ENCODE measurements at places on chromosomes 7 and 10.

DNA sequence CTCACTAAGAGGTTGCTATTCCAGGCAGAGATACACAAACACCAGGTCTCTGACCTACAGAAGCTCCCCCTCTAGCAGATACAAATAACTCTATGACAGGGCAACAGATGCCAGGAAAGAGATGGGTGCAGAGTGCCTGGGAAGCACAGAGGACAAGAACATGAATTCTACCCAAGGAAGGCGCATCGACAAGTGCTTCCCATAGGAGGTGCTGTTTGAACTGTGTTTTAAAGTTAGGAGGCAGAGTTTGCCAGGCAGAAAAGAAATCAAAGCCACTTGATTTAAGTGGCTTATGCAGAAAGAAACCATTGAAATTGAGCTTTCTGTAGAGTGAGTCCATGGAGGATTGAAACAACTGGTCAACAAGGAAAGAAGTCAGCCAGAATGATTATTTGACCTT lies 35.3 kb upstream of the EGR2 start:
- DNase-seq: no peak

DNA sequence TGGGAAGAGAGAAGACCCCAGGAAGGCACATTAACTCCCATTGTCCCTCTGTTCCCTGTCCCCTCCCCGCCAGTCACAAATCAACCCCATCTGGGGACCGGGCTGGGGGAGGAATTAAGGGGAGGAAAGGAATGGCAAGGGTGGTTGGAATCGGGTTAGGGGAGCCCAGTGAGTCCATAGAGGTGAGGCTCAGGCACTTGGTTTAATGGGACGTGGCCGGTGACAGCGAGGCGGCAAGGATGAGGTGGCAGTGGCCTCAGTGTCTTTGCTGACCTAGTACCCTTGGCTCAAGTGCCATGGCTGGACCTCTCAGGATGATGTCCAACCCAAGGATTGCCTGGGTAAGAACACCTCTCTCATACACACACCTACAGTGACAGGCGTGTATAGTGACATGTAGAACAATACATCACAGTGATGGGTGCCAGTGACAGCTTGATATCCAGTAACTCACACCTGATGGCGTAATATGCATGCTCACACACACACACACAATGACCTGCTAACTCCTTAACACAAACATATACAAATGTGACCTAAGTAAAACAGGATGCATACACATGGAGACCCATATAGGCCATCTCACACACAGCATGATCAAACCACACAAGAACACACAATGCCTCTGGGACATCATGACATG lies 12.3 kb downstream of the KCNIP2 start:
- DNase-seq: no peak

DNA sequence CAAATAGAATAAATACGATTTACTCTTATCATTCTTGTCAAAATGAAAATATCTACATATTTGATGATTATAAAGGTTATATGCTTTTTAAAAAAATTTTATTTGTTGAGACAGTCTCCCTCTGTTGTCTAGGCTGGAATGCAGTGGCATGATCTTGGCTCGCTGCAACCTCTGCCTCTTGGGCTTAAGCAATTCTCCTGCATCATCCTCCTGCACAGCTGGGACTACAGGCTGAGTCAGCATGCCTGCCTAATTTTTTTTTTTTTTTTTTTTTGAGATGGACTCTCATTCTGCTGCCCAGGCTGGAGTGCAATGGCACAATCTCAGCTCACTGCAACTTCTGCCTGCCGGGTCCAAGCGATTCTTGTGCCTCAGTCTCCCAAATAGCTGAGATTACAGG lies 48.9 kb downstream of the PUS7 start:
- no peak for DNase-seq

- no peak for DNase-seq
Observed at GRCh38 chr10:36380538-36380937, 738.4 kb upstream of the FZD8 start.

GRCh38 chr7:130872341-130872740 lies 138.3 kb upstream of the KLF14 start:
- no peak for DNase-seq

DNA sequence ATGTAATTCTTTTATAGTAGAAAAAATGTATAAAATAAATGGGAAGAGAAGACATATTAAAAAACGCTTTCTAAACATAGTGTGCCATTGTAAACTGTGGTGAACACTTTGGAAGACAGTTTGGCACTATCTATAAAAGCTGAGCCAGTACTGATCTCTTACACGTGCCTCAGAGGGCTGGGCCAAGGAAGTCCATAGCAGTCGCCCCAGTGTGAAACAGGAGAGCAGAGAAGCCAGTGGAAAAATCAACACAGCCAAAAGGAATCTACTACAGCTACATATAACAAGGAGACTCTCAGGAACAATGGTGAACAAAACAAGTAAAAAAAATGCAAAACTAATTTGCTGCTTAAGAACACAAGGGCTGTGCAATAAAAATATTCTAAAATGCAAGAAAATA lies 20.6 kb downstream of the SEPHS1 start:
- DNase-seq: no peak

GRCh38 chr10:77562742-77563141 lies 74.9 kb downstream of the KCNMA1 start:
- no peak for DNase-seq

- DNase-seq: no peak
Observed at GRCh38 chr10:18332484-18332883, 192.3 kb downstream of the CACNB2 start.

GRCh38 chr7:122846591-122846990 lies 39.7 kb downstream of the CADPS2 start:
- DNase-seq: no peak

GRCh38 chr7:158108646-158109293 lies 478.9 kb downstream of the PTPRN2 start:
- DNase-seq: no peak

DNA sequence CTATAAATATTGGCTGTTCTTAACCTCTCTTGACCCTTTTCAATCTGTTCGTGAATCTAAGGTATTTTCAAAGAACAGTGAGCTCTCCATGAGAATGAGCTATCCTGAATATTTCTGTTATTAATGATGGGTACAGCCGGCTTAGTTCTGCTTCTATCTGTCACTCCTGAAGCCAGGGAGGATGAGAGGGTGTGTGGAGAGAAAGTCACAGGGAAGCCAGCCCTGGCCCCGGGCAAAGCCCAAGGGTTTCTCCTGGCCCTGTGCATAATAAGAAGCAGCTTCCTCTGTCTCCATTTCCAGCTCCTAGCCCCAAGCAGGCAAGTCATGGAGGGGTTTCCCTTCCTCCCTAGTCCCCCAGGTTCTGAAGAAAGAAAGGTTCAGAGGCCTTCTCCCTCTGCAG lies 151.1 kb downstream of the KCNMA1 start:
- DNase-seq: no peak

DNA sequence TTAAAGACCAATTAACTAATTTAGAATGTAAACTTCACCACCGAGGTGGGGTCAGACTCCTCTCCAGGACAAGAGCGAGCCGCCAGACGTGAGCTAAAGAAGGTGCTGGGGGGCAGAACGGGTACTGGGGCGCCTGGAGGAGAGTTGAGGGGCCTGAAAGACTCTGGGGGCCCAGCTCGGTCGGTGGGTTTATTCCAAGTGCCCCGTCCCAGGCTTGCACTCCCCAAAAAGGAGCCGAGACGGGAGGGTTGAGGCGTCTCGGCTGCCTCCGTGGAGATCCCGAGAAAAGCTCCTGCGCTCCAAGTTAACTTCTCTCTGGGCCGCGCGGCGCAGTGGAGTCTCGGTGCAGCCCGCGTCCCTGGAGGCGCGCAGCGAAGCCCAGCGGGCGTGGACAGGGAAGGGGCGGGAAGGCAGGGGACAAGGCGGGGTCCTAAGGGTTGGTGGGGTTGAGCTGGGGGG lies 553.3 kb downstream of the TFEC start:
- no peak for DNase-seq

- no peak for DNase-seq
Observed at GRCh38 chr7:11413901-11414300, 418.1 kb downstream of the THSD7A start.

- no peak for DNase-seq
Observed at GRCh38 chr7:131173145-131173890, 154.4 kb upstream of the MKLN1 start.
